ENCODE measurements at places on chromosomes 6 and 20.

DNA sequence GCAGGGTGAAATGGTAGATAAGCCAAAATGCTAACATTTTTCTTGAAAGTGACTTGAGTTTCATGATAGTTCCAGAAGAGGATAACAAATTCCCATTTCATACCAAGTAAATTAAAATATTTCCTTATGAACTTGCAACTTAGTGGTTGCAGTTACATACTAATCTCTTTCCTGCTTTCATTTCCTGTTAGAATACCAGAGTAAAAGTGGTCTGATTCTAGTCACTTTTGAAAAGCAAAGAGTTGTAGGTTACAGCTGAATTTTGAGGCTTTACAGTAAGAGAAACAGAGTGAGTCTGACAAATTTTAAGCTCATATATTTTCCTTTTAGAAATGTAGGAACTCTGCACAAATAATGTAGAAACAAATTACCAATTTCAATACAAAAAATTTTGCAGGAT is 117.4 kb downstream of the ZFAND3 start:
- DNase-seq = no peak

DNA sequence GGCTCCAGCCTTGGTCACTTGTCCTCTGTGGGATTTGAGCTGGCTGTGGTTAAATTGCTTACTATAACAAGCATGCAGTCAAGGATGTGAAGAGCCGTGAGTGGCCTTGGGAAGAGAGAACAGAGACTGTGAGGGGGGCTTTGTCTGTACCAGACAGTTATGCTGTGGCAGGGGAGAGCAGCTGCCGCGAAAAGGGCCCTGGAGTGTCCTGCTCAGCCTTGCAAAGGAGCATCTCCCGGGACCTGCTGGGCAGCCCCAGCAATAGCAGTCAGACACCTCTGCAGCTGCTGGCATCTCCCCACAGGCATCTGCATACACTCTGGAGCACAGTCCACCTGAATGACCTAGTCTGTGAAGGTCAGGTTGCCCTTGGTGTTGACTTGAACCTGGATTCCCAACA is 6.3 kb downstream of the EBF4 start:
- no peak for DNase-seq

DNA sequence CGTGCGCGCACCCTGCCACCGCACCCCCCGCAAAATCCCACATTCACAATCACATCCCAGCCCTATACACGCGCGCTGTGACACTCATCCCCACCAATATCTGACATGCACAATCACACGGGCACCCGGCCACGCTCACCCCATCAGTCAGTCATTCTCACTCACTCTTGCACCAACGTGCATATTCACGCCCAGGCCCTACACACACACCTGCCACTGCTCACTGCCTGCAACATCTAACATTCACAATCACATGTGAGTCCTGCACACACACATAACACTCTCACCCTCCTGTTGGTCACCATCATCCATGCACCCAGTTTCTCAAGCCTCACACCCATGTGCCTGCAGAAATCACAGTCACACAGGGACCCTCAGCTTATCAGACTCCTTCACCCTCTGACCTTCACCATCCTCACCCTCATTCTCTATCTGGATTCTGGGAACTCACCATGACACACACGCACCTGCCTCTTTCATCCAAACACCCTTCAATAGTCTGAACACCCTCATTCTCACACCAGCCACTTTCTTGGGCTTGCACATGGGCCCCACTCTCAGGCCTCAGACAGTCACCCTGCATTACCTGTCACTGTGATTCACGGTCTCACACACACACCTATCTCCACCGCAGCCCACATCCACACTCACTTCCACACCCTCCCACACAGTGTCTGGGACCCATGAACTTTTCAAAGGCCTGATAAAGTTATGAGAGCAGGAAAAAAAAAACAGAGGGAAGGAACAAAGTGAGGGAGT is 748 bp upstream of the ATP9A start:
- DNase-seq = no peak

GRCh38 chr20:63978319-63979228 is 868 bp downstream of the SAMD10 start:
- DNase-seq = no peak

- DNase-seq = no peak
Measured at GRCh38 chr6:76418560-76419223, 346.2 kb upstream of the IMPG1 start.

DNA sequence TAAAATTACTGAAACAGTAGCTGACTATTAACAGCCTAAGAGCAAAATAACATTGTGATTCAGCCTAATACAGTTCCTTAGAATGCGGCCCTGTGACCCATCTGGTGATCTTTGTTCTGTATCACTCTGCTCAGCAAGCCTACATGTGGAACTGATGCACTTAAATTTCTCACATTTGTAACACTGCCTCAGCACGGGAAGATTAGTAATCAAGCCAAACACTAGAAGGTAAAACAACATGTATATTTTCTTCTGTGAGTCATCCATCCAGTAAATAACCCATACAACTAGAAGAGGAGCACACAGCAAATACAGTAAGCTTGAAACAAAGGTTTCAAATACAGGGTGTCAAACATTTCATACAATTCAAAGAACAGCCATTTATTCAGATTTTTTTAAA is 189.7 kb upstream of the NOX3 start:
- no peak for DNase-seq

DNA sequence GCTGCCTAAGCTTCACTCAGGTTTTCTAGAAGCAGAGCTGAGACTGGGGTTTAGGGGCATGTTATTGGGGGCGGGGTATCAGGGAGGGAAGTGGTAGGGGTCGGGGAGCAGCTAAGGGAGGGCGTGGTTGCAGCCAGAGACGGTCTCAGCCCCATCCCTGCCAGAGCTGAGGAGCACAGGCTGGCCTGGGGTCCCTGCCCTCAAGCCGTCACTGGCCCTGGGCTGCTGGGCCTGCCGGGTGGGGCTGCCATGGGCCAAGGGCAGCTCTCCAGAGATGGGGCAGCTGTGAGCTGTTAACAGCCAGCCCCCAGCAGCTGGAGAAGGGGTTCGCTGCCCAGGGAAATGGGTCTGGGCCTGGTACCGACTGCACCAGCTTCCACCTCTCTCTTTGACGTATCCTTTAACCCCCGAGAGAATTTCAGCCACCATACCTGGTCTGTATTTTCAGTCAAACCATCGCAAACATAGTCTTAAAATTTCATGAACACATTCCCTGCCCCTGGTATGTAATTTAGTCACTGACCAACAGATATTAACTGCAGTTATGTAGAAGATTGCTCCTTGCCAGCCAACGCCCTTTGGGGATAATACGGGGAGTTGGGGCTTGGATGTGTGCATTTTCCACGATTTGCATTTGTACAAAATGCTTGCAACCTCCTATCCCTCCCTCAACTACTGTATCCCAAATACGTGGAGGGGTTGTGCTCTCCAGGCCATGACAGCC is 253.4 kb downstream of the TAF4 start:
- DNase-seq = no peak

DNA sequence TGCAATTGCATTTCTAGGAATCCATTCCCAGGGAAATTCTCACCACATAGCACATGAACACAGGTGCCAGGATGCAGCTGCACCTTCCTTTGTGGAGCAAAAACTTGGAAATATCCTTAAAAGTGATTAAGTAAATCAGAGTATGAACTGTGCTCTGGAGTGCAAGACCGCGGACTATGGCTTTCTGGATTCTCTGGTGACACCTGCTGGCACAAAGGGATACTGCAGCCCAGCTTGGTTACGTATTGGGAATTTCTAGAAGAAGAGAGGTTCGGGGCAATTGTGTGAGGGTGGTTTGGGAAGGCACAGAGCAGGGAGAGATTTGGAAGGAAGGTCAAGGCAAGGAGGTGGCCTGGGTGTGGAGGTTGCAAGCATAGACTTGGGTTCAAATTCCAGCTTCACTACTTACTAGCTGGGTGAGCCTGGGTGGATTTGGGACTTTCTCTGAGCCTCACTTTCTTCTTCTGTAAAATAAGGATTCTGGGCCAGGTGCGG is 15.9 kb upstream of the PEDS1 start:
- no peak for DNase-seq

DNA sequence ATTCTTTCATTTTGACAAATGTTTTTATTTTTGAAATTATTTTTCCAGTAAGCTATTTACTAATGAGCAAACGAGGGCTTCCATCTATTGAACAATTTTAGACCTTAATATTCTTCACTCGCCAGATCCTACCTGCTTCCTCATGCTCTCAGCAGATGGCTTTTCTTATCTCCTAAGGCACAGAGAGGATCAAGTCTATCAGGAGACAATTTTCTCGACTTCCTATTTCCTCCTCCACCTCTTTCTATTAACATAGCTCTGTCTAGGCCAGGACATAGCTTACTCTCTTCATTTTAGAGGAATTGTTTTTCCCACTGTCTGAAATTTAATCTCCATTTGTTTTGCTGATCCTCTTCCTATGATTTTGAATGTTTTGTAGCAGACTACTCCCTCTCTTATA is 87.0 kb upstream of the MAN1A1 start:
- DNase-seq = no peak

- DNase-seq = no peak
Measured at GRCh38 chr6:128516514-128516898, 3.9 kb downstream of the PTPRK start.

GRCh38 chr20:7449269-7449668 is 491.0 kb downstream of the HAO1 start:
- DNase-seq = no peak

- no peak for DNase-seq
Measured at GRCh38 chr6:137791281-137792159, 75.5 kb upstream of the TNFAIP3 start.

DNA sequence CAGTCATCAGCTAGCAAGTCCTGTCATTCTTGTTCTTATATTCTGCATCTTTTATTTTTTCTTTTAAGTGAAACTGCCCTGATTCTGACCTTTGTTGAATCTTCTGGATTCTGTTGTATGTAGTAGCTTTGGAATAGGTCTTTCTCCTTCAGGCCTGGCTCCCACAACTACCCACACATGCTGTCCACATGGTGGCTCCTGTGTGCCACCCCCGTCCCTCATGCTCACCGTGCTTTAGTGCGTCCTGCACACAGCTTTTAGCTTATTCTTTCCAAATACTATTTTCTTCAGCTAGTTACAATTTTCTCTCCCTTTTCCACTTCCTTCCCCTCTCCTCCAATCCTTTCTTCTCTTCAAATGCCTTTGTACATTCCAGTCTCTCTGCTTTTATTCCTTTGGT is 61.8 kb downstream of the CTNNBL1 start:
- DNase-seq = no peak

- DNase-seq = no peak
Measured at GRCh38 chr6:133184798-133185372, 56.3 kb upstream of the EYA4 start.

GRCh38 chr6:45698046-45698445 is 317.6 kb downstream of the CLIC5 start:
- no peak for DNase-seq

GRCh38 chr6:30726506-30727413 is 6.6 kb downstream of the TUBB start:
- no peak for DNase-seq

DNA sequence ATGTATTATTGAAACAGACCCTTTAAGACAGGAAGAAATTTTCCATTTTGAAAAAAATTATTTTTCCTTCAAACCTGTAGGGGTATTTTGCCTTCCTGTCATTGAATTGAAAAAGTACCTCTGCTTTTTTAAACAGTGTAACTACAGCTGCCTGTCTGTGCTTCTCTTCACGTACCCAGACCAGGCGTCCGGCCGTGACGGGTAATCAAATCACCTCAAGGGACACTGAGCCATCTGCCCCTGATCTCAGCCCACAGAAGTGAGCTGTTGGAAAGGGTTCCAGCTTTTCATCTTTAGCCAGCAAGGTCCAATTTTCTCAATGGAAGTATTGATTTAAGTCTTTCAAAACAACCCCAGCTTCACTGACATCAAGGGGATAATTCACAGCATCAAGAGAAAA is 58.0 kb downstream of the SLC35D3 start:
- no peak for DNase-seq

DNA sequence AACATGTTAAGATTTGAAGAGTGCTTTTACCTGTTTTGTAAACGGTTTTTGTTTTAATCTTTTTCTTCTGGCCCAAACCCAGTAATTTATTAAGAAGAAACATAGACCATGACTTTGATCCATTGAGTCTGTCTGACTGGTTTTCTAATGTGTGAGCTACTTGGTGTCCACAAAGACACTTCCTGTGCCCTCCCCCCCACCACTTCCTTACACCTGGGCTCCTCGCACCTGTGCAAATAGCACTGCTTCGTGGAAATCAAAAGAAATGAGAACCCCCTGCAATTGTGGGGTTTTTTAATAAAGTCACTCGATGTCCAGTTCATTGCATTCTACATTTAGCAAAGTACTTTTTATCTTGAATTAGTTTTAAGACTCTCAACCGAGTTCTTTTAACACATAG is 65.5 kb downstream of the SMOC2 start:
- DNase-seq = peak; percentile 33

DNA sequence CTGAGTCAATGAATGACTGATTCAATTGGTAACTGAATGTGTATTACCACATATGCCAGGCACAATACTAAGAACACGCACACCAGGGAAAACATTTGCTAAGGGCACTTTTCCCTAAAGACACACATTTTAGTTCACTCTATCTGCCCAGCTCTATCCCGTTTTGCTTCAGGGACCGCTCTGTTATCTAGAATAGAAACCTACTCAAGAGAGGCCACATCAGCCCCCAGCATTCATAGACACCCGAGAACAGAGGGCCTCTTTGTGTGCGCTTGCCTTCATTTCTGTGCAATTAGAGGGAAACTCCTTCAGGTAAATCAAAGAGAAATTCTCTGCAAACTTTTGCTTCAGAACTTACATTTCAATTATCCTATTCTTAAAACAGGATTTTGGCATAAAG is 50.3 kb downstream of the DZANK1 start:
- DNase-seq = no peak

DNA sequence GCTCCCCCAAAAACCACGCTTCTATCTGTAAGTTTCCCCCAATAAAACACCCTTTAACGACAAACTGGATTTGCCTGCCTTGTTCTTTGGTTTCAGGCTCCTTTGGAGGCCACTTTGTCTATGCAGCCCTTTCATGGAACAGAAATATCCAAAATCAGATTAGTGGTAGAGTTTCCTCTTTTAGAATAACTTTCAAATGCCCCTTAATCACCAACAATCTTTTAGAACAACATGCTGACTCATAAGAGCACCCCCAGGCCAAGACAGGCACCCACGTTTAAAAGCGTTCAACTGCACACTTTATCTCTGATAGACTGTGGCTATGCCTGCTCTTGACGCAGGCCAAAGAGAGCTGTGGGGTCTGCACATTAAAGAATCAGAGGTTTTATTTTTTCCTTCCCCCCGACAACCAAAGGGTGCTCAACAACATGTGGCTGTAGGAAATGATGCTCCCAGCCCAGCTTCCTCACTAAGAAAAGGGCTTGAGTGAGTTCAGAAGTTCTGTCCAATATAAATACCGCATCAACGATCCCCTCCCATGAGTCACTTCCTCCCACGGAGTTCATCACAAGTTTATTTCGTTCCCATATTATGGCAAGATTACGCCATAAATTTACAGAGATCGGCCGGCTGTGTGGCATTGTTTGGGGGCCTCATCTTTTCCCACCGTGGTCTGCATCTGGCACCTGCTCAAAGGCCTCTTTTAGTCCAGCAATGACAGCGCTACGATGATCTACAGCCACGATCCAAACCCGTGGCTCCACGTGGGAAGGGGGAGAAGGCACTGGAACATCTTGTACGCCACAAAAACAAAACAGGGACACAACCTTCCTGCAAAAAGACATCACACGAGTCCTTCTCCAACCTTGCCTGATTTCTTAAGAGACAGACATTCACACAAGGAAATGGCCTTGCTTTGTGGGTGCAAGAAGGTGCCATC is 88.8 kb upstream of the NFATC2 start:
- no peak for DNase-seq

- no peak for DNase-seq
Measured at GRCh38 chr20:38748861-38749149, 545 bp downstream of the ACTR5 start.
